ENCODE measurements at places on chromosomes 2 and 18.
A peak's percentile ranks its signal among the peaks of the same experiment; 100 is the strongest.

GRCh38 chr2:151984424-151985083 lies 114.3 kb downstream of the CACNB4 start:
- no peak for DNase-seq

GRCh38 chr2:173048897-173049661 lies 26.6 kb upstream of the MAP3K20 start:
- peak; percentile 92 for DNase-seq

GRCh38 chr2:10971161-10971887 lies 59.6 kb downstream of the KCNF1 start:
- no peak for DNase-seq

DNA sequence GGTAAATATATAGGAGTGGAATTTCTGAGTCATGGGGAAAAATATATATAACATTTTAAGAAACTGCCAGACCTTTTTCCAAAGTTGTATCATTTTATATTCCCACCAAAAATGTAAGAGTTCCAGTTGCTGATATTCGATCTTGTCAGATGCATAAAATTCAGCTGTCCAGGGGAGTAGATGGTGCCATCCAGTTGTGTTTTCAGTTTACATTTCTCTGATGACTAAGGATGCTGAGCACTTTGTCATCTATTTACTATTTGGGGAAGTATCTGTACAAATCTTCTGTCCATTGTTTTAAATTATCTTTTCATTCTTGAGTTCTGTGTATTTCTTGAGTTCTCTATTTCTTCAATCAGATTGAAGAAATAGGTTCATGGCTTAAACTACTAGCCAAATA lies 126.1 kb downstream of the RTN4 start:
- no peak for DNase-seq

- DNase-seq = no peak
Measured at GRCh38 chr2:164558450-164558849, 62.8 kb downstream of the GRB14 start.

- DNase-seq = no peak
Measured at GRCh38 chr2:207226671-207227061, 60.9 kb upstream of the KLF7 start.

- DNase-seq = peak; percentile 48
Measured at GRCh38 chr2:86368161-86368824, 30.9 kb upstream of the REEP1 start.

DNA sequence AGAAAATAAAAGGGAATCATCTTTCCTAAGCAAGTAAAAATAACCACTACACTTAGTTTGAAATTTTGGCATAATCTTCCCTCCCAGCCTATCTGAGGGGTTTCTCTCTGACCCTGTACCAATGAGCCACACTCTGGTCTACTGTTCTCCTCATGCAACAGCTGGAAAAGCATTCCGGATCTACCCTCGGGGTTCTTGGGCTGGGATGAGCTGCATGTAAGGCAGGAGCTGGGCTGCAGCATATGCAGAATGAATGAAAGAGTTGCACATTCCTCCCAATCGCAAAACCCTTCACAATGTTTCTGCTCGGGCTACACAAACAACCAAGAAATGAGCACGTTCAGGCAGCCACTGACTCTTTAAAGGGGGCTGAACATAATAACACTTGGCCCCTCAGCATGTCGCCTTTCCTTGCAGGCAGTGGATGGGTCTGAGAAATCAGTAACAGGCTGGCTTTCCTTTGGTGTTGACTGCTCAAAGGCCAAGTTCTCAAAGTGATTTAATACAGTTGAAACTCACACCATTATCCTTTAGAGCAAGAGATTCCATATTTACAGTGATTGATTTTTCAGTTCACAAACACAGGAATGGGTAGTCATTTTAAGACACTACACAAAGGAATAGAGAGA lies 180.4 kb upstream of the ZFP36L2 start:
- no peak for DNase-seq
